Cortex of kidney (tissue), 1 donor: ENCODE measurements at places on chromosomes 5 and 9.

DNA sequence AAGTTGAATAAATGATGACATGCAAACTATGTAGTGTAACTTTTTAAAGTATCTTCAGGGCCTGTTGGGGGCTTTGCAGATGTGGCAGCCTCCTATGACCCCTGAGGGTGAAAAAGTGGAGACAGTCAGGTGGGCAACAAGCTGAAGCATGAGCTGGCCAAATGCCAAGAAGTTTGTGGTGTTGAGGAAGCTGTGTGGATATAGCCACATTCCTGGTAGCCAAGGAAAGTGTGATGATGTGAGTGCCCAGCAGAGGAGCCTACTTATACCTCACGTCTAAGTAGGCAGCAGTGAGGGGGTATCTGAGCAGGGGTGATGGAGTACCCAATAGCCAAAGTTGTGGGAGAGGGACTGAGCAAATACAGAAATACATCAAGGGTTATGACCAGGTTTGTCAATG lies 621.2 kb upstream of the CDH6 start:
- no peak for DNase-seq

- DNase-seq, result no peak
Observed at GRCh38 chr9:34206561-34206960, 27.7 kb downstream of the UBAP1 start.

DNA sequence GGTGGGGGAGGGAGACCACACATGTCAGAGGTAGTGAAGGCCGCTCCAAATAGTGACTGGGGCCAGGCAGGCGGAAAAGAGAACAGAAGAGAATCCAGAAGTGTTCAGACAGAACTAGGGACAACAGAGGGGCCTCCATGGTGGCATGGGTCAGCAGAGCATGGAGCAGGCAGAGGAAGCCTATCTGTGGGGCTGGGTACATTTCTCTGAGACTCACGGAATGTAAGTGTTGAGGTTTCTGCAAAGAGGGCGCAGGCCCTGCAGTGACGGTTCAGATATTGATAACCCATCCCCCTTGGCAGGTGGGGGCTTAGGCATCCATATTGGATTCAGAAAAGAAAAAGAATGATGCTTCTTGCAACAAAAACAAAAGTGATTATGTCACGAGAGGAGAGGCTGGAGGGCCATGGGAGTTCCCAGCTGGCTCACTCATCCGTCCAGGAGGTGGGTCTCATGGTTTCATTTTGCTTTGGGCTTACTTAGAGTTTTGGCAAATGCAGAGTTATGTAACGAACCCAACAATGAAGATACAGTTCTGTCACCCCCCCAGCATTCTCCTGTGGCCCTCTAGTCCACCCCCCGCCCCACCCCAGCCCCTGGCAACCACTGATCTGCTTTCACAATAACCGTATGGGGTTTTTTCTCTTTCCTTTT lies 5.4 kb upstream of the RMND5B start:
- no peak for DNase-seq

GRCh38 chr5:151086905-151087360 lies 6.1 kb upstream of the TNIP1 start:
- DNase-seq, result no peak

DNA sequence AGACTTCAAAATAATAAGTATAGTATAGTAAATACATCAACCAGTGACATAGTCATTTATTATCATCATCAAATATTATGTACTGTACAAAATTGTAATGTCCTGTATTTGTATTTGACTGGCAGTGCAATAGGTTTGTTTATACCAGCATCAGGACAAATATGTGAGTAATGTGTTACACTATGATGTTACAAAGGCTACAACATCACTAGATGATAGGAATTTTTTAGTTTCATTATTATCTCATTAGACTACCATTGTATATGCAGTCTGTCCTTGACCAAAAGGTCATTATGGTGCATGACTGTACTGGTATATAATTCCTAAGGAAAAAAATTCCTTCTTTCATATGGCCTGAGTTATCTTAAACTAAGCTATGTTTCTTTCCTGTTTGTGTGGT lies 63.6 kb upstream of the VCAN start:
- no peak for DNase-seq
